RKO (cell line): ENCODE measurements at places on chromosomes 1 and 21.

GRCh38 chr1:204853436-204853835 lies 17.2 kb upstream of the NFASC start:
- DNase-seq: no peak

- peak; percentile 34 for DNase-seq
Observed at GRCh38 chr1:112508278-112509004, at the start of gene WNT2B. TSS of gene WNT2B (plus strand) at chr1:112508965. CDS start at chr1:112509263, 298 bp downstream.

DNA sequence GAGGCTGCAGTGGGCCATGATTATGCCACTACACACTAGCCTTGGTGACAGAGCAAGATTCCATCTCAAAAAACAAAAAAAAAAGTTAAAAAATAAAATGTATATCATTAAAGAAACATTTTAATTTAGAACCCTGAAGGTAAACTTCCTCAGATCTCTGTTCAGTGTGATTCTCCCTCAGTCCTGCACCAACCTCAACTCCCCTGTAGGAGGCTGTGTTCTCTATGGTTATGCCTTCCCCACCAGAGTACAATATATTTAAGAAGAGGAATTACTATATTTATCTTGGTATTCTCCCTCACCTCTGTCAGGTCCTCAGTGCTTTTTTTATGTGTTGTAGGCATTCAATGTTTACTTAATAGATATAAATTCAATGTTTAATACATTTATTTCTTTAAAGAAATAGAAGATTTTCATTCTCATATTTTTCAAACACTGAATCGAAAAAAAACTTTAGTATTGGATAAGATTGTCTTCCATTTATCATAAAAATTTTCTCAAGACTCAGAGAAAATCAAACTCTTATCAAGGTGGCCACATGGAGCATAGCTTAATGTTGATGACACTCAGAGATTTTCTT lies 4.8 kb upstream of the LRRC8B start:
- DNase-seq: peak; percentile 51

- DNase-seq: no peak
Observed at GRCh38 chr1:232282498-232282897, 347.4 kb downstream of the SIPA1L2 start.
